Fibroblast of upper back skin (primary cell): ENCODE measurements at places on chromosomes 13 and 19.

- DNase-seq: peak; percentile 44
These were observed 2.7 kb downstream of the ADGRE5 start for GRCh38 chr19:14383661-14384555.

- no peak for DNase-seq
These were observed 108.5 kb upstream of the TDRD3 start for GRCh38 chr13:60288569-60288968.

- DNase-seq: no peak
These were observed 140.7 kb upstream of the RFC3 start for GRCh38 chr13:33677215-33677614.

- DNase-seq: no peak
These were observed 15.4 kb downstream of the ANKRD24 start for GRCh38 chr19:4197625-4198466.

GRCh38 chr13:70034286-70034685 is 73.3 kb upstream of the ATXN8OS start:
- DNase-seq: no peak

DNA sequence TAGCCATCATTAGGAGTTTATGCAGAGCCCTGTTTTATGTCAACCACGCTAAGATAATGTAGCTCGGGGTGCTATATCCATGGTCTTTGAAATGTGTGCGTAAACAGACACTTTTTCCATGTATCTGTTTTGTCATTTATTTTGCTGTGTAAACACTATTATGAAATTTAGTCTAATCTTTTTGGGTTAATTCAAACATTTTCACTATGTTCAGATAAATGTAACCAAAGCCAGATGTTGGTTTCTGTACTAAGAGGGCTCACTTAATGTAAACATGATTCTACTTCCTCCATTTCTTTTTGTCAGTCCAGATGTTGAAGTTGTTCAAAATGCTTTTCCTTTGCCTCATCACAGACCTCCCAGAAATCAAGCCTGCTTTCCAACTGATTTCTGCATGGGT is 499.5 kb upstream of the GPC6 start:
- DNase-seq: peak; percentile 57

- DNase-seq: no peak
These were observed 7.1 kb upstream of the NFIC start for GRCh38 chr19:3359015-3359918.

- DNase-seq: no peak
These were observed 8.8 kb upstream of the IGFL4 start for GRCh38 chr19:46049597-46049996.

GRCh38 chr19:49857061-49857837 is 6.3 kb downstream of the PTOV1 start:
- no peak for DNase-seq

GRCh38 chr13:41471785-41472184 is 14.4 kb downstream of the RGCC start:
- DNase-seq: no peak

DNA sequence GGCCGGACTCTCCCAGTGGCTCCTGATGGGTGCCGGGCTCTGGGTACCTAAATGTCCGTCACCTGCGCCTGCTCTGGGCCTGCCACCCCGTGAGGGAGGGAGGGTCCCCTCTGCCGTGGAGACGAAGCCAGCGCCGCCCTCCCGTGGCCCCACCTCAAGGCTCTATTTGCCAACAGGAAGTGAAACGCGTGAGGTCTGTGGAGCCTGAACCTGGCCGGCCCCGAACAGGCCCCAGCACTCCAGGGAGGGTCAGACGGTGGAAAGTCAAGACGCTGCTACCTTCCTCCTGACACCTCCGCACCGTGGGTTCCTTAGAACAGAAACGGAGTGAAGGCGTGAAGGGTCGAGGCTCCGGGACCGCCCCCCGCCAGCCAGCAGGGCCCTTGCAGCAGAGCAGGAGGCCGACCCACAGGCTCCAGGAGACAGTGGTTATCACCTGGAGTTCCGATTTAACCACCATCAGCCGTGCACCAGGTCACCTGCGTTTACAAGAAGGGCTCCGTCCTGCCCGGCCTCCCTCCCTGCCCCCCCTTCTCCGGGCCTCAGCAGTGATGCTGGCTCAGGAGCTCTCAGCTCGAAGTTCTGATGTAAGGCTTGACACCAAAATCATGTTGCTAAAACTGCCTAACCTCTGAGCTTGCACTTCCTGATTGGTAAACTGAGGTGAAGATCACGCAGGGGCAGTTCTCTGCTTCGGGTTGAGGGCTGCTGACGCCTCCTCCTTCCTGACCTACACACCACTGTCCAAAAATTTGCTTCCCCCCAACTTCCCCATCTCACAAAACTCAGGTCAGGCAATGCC is 50.9 kb upstream of the C13orf46 start:
- no peak for DNase-seq

- DNase-seq: peak; percentile 88
These were observed 44.0 kb upstream of the GAS6 start for GRCh38 chr13:113907635-113908617.

- no peak for DNase-seq
These were observed 5.2 kb downstream of the MIER2 start for GRCh38 chr19:339262-339887.

DNA sequence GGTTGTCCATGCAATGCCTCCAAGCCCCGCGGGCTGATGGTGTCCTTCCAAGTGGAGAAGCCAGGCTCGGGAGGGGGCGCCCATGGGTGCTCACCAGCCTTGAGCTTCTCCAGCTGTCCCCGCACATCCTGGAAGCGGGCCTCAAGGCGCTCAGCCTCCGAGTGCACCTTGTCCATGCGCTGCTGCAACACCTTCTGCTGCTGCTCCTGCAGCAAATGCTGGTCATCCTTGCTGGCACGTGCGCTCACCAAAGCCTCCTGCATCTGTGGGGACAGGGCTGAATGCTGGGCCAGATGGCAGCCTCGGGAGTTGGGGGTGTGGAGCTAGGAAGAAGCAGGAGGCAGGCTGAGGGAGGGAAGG is 22.8 kb upstream of the EMP3 start:
- no peak for DNase-seq

GRCh38 chr19:51338563-51339312 is 3.2 kb downstream of the VSIG10L start:
- peak; percentile 68 for DNase-seq

DNA sequence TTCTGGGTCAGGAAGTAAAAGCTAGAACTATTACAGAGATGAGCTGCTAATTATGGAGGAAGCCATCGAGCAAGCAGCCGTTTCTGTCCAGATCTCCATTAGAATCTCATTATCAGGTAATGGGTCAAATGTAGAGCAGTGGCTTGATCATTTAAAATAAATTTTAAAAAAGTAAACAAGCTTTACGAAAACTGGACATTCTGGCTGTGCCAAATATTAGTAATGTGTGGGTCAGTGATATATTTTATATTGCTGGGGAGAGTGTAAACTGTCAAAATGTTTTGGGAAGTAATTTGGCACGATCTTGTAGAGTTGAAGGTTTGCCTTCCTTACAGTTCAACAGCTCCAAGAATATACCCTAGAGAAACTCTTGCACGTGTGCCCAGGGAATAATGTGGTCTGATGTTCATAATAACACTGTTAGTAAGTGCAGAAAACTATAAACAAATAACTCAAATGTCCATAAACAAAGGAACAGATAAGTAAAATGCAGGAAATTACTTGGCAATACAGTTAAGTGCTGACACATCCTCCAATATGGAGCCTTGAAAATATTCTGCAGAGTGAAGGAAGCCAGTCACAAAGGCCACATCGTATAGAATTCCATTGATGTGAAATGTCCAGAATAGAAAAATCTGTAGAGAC is 127.2 kb upstream of the UBL3 start:
- no peak for DNase-seq

GRCh38 chr19:29711584-29712132 is 3.4 kb downstream of the C19orf12 start:
- DNase-seq: no peak

- DNase-seq: no peak
These were observed 27.9 kb upstream of the NANOS3 start for GRCh38 chr19:13848798-13849676.

DNA sequence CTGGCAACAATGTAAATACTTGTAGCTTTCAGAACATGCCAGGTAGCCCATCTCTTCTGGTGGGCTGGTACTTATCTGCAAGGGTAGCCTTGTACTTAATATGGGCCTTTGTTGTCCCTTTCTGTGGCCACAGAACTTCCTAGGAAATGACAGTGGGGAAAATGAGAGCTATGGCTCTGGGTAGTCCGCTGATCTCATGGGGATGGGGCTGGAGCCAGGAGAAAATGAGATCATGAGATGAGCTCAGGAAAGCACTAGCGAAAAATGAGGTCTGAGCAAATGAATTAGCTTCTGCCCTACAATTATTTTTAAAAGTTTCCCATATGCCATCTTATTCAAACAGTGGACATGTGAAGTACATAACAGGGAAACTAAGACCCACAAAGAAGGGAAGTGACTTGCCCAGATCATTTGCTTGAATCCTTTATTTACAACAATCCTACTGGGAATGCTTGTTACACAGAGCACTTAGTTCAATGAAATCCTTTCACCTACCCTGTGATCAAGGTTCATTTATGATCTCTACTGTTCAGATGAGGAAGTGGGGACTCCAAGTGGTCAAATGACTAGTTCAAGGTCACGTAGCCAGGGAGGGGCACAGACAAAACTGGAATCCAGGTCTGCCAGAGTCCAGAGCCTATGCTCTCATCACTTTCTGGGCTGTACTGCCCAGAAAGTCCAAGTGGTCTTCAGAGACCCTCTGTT is 87.1 kb downstream of the PTPRS start:
- DNase-seq: peak; percentile 14

DNA sequence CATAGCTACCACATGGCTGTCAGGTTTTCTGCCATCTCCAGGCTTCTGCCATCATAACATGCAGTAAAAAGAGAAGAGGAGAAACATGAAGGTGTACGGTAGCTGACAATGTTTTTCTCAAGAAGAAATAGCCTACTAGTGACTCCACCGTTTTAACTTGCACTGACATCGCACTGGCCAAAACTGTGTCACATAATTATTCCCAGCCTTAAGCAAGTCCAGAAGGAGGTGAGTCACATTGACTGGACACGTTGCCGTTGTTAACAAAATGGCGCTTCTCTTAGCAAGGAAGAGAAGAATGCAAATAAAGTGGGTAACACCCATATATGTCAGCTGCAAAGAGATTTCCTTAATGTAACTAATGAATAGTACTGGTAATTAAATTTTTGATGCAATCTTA is 810.4 kb upstream of the SLC10A2 start:
- peak; percentile 3 for DNase-seq

DNA sequence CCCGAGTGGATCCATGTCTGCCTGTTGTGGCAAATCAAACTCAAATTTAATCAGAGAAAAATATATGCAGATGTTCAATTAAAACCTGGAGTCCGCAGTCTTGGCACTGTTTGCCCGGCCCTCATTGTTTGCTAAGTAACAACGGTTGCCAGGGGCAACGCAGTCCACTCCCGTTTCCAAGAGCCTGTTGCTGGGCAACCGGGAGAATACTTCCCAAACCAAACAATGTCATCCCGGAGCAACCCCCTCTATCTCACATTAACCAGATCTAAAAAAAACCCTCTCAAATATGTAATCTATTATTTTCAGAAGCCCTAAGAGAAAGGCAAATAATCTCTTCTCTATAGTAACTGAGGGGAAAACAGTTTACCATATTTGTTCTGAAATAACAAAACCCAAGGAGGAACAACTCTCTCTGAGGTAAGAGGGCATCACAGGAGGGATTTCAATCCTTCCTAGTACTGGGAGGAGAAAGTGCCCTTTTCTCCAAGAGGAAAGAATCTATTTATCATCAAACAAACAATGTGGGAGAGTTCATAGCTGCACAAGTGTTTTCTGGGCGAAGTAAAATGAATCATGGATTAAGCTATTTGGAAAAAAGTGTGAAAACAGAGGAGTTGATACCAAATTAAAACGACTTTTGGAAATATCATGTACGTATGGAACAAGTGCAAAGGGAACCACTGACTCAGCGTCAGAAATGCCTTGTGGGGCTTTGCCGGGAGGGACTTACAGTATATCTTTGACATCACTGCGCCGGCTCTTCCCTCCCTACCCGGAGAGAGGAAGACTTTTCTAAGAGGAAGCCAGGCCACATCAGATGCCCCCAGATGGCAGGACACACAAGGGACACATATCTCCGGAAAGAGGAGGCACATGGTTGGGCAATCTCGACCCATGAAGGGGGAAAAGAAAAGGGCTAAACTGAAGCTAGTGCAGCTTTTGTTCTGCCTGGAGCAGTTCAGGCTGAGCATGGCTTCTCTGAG is 43.3 kb downstream of the RFX2 start:
- peak; percentile 89 for DNase-seq

DNA sequence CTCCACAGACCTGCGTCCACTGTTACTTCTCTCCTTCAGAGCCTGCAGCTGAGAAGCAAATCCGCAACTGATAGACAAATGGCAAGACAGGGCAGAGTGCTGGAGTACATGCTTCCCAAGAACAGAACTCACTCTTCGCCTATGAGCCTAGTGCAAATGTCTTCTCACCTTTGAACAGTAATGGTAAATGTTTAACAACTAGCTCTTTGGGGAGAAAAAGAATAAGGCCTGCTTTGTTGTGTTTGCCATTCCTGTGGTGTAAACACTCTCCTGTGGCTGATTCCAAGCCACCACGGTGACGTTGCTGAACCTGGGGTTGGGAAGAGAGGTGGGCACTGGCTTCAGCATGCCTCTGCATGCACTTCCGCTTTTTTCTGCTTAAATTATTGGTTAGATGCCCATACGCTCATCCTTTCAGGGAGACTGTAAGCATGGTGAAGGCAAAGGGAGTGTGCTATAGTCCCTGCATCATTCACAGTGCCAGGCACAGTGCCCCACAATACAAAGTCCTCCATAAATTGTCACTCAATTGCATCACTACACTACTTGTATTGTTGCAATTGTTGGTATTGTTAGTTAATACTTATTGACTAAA is 28.1 kb upstream of the GTF3A start:
- no peak for DNase-seq

GRCh38 chr13:24161010-24161775 is 673 bp downstream of the SPATA13 start:
- no peak for DNase-seq

GRCh38 chr13:27442071-27442647 is 8.2 kb downstream of the MTIF3 start:
- DNase-seq: no peak

DNA sequence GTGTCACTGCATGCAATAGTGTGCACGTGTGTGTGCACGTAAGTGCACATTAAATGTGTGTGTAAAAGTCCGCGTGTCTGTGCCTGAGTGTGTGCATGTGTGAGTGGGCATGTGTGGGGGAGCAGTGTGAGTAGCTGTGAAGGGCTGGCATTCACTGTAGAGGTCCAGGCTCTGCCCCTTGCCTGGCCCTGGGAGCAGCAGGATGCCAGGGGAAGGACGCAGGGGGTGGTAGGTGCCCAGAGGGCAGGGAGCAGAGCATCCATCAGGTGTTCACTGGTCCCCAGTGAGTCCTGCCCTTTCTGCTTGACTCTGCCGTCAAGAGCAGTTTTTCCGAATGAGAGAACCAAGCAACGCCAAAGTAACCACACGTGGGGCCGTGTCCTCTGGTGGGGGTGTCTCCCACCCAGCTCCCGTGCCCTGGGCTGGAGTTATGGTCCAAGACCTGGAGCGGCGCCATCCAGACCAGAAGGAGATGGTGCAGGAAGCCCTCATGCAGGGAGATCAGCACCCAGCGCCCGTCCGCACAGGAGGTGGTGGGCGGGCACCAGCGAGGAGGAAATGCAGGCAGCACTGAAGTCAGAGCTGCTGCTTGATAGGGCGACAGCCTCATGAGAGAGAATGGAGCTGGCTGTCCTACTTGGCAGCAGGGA is 68.5 kb downstream of the TEX29 start:
- no peak for DNase-seq
